Endothelial cell (in vitro differentiated cells): ENCODE measurements at places on chromosomes 3 and 15.
A peak's percentile ranks its signal among the peaks of the same experiment; 100 is the strongest.

DNA sequence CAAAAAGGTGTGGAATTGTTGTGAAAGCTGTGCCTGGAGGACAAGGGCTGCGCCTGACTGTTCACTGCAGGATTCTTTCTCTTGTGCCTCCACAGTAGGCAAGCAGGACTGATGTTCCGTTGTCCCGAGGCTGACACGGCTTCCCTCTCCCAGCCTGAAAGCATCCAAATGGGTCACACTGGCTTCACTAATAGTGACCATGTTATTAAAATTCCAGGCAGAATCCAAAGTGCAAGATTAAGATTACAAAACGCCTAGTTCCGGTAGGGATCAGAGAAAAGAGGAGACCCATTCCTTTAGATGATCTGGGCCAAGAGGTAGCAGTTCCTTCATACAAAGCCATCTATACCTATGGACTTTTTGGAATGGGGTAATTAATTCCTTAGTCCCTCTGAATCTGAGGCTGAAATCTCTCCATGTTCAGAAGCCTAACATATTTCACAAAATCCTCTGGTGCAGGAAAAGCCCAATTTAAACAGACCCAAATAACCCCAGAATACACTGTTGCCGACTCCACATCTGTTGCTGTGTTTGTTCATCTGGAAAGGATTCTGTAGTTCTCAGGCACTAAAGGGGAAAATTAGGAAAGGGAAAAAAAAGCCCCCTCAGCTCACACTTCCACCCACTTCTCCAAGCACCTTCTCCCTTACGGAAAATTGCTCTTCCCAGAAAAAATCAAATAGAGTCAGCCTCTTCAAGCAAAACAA is 145.9 kb downstream of the RORA start:
- DNase-seq, result no peak

GRCh38 chr15:74225928-74226327 is 10.2 kb upstream of the CCDC33 start:
- DNase-seq, result no peak

DNA sequence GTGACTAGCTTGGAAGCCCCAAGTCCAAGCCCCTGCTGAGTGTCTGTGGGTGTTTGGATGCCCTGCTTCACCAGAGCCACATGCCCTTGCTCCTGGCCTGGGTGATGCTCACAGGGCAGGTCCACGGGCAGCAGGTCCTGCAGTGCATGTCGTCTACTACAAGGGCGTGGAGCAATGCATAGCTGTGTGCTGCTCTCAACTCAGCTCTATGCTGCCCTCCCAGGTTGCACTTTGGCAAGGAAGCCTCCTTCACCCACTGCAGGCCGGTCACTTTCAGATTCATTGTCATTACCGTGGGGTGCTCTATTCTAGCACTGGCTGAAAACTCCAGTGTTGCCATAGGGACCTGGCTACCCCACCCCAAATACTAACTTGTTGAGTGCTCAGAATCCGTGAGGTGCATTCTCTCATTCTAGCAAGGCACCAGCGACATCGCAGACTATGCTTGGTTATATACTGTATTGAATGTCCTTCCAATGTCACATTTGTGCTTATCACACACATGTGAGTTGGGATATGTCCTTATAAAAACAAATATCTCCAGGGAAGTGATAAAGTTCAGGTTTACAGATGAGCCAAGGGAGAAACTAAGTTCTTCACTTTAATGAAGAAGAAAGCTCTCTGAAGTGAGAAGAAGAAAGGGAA is 51.8 kb downstream of the GRAMD1C start:
- DNase-seq, result no peak

DNA sequence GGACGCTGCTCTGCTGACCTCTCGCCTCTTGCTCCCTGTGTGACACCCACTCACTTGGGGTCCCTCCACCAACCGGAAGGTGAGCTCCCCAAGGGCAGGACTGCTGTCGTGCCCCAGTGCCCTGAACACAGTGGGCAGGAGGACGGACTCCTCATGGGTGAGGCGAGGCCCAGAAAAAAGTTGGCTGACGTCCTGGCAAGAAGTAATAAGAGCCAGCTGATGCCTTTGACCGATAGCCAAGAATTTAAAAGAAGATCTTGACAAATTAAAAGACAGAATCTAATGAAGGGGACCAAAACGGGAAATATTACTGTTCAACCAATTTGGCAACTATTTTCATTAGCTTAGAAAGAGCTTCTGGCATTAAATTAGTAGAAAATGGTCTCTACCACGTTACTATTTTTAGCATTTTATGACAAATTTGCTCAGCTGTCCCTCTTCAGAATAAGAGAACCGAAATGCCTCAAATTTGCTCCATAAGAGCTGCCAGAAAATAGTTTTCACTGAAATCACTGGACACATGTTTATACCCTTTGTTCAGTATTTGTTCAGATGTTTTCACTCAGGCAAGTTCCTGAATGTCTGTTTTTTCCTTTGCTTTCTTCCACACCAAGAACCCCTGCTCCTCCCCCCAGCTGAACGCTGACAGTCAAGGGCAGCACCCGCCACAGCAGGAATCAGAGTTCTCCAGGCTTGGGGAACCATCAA is 60.5 kb downstream of the XXYLT1 start:
- no peak for DNase-seq

GRCh38 chr3:18422972-18423371 is 2.2 kb downstream of the SATB1 start:
- no peak for DNase-seq

- no peak for DNase-seq
These were observed 27.0 kb upstream of the ANKDD1A start for GRCh38 chr15:64884679-64885078.

DNA sequence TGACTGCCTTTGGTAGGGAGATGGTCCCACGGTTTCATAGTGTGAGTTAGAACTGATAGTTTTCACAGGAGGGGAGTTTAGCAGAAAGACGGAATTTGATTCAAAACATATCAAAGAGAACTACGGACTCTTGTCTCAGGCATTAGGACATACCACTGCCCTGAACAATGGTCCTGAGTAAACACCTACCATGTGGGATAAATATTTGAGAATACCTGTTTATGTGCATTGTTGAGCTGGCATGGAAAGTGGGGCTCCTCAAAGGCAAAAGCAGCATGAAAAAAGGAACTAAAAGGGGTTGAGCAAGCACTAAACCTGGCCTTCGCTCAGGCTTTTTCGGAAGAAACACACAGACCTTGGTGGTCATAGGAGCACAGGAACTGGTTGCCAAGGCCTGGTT is 144.4 kb downstream of the ZNF621 start:
- no peak for DNase-seq

- peak; percentile 68 for DNase-seq
These were observed 88.7 kb upstream of the EPHB3 start for GRCh38 chr3:184472723-184473428.

DNA sequence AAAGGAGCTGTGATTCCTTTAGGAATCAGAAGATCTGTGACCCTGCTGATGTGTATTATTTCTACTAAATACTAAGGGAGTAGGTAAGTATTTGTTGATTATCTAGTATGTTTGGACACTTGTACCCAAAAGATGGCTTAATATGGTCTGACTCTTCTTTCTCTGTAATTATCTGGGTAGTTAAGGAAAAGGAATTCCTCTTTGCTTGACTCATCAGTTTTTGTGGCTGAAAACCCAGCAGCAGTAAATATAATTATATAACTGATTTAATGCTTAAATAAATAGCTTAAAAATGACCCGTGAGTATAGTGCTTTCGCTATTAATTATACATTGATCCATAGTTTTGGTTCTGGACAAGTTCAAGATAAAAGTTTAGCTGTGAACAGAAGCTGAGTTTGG is 155.8 kb downstream of the LRTM1 start:
- no peak for DNase-seq

GRCh38 chr3:17687566-17687965 is 54.9 kb downstream of the TBC1D5 start:
- no peak for DNase-seq

DNA sequence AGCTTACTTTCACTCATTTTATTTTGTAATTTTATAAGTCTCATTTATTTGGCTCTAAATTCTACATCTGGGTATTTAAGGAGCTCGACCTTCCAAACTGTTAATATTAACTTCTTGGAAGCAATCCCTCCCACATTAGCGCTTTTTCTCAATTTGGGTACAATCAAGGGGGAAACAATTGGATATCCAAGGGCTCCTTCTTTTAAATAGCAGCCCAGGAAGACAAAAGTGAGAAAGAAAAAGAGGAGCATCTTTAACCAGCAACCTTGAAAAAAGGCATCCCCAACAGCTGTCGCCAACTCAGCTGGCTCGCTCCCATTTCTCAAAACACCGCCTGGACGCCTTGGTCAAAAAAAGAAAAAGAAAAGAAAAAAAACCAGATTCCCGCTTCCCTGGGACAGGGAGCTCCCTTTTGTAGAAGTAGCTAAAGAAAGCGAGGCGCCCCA is 873 bp downstream of the C3orf70 start:
- DNase-seq, result no peak

DNA sequence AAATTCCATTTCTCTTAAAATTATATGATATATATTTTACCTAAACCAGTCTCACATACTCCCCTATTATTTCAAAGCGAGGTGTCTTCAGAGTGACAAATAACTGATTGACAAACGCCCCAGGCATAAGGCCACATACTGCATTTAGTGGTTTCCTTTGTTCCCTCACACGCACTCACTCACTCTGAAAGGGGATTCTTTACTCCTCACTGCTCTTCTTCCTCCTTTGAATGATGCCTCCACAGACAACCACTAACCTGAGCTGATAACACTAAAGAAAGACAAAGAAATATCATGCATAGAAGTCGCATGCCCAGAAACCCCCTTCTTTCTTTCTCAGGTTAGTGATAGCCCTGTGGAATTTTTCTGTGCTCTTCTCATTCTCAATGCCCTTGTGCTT is 24.1 kb upstream of the BBX start:
- no peak for DNase-seq

DNA sequence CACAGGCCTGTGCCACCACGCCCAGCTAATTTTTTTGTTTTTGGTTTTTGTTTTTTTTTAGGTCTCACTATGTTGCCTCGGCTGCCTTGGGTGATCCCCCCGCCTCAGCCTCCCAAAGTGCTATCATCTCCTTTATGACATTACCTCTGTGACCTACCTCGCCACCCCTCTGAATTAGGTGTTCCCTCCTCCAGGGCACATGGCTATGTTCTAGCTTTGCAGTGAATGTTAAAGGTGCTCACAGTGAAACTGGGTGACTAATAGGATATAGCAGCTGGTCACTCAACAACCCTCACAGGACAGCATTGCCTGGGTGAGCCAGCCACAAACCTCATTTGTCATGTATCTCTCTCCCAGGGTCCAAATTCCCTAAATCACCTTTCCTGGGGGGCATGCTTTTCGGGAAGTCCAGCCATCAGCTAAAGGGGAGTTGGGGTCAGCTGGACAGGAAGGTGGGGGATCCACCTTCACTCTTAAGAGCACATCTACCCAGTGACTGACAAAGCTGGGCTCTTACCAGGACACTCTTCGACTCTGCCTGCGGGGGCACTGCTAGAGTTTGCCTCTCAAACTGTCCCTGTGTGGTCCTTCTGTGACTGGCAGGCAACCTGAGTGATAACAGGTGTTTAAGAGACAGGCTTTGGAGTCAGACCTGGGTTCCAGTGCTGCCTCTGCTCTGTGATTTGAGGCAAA is 1.6 kb upstream of the TTLL3 start:
- peak; percentile 27 for DNase-seq

DNA sequence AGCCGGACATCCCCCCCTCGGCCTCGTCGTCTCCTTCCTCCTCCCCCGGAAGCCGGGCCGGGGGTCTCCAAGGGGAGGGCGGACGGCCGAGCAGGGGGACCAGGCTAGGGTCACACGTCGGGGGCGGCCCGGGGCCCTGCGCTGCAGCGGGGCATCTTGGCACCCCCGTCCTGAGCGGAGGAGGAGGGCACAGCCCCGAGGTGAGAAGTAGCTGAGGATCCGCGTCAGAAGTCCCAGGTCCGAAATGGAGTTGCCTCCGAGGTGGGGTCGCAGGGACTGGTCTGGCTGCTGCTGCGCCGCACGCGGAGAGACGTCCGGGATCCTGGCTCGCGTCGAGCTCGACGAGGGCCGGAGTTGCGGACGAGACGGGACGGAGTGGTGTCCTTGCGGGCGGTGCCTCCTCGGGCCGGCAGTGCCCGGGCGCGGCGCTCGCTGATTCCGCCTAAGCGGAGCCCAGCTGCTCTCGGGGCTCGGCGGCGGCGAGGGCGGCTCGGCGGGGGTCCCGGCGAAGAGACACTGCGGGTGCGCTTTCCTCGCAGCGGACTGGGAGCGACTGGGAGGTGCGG is at the start of gene ADCY5:
ADCY5 (minus strand) TSS at position 555 of the 566 bp plus-strand sequence; CDS start at position 10, 545 bp downstream.
- peak; percentile 33 for DNase-seq

DNA sequence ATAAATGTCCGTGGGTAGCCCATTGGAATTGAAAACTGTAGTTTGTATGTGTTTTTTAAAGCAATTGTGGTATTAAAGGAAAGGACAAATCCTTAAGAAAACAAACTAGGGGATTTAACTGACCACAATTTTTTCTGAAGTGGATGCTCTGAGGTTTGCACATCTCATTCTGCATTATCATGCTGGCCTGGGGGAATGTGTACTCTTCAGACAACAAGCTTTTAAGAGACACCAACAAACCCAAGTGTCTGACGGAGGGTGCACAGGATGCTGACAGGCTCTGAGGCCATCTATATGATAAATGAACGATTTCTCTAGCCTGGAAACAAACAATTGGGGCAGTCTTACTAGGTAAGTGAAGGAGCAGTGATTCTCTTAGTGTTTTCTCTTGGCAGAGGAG is 9.1 kb downstream of the LINS1 start:
- DNase-seq, result no peak

DNA sequence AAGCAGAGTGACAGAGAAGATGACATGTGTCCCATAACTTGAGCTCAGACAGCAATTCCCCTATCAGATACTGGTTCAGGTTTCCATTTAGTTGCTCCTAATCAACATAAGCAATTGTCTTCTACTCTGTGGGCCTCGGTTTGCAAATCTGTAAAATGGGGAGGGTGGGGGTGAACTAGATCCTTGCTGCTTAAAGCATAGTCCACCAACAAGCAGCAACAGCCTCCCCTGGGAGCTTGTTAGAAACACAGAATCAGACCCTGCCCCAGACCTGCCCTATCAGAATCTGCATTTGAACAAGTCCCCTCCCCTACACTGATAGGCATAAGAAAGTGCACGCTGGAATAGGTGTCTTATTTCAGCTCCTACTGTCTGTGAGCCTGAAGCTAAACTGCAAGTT is 87.8 kb downstream of the CEMIP start:
- DNase-seq, result no peak

- DNase-seq, result no peak
These were observed 95.1 kb upstream of the MBNL1 start for GRCh38 chr3:152173627-152174026.

DNA sequence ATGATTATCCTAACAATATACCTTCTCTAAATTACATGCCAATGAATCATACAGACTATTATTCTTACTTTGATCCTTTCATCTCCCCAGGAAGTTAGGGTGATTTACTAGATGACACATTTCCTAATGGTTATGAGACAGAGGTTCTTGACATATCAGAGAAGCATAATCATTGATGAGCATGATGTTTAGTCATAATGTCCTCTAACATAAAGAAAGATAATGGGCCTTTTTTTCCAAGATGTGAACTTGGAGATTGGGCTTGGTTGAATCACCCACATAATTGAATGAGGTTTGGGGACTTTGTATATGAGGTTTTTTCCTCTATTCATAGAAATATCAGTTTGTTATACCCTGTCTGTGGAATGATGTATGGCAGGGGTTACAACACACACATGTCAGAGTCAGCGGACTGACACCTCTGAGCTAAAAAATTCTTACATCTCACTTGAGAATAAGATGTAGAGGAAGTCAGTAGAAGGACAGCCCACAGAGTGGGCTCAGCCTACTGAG is 69.7 kb upstream of the DCBLD2 start:
- DNase-seq, result no peak

GRCh38 chr3:156131241-156131640 is 10.9 kb downstream of the KCNAB1 start:
- no peak for DNase-seq

- DNase-seq, result no peak
These were observed 147.2 kb downstream of the FNDC3B start for GRCh38 chr3:172186607-172187006.
